Ureter (tissue), 1 donor: ENCODE measurements at places on chromosomes 1 and 21.
A peak's percentile ranks its signal among the peaks of the same experiment; 100 is the strongest.

DNA sequence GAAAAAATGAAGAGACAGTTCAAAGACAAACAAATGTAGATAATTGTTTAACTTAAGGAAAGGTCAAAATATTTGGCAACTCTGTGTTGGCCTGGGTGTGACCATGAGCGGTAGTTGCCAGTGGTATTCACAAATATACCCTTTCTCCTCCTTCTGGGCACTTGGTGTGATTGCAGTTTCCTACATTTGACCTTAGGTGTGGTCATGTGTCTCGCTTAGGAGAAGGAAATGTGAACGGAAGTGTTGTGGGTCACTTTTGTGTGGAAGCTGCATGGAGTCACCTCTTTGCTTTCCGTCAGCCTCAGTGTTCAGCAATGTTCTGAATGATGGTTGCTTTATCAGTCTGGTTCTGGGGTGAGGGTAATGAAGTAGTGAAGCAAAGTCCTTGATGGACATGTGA is 3.4 kb upstream of the PCSK9 start:
- DNase-seq, result no peak

DNA sequence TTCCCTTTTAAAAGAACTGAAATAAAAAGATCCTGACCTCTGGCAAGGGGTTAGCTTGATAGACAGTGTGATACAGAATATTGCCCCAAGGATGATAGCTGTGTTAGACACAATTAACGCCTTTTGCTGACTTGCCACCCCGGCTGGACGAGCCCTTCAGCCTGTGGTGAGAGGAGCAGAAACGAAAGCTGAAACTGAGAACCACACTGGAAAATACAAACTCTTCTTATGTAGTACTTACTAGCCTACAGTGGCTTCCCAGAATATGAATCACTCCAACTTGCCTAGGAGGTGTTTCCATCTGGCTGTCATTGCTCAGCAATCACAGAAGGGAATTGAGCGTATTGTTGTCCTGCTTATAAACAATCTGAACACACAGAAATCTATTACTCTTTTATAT is 22.9 kb downstream of the SAMSN1 start:
- no peak for DNase-seq

- no peak for DNase-seq
Measured at GRCh38 chr1:228798035-228798434, 62.8 kb downstream of the RHOU start.

- no peak for DNase-seq
Measured at GRCh38 chr1:14571810-14572767, 26.4 kb upstream of the KAZN start.

GRCh38 chr1:230661976-230662375 is 19.7 kb downstream of the COG2 start:
- no peak for DNase-seq

GRCh38 chr1:33320619-33321165 is at the start of gene A3GALT2:
TSS of gene A3GALT2 (minus strand) at chr1:33321098. CDS start at chr1:33321098, 0 bp downstream.
- no peak for DNase-seq

DNA sequence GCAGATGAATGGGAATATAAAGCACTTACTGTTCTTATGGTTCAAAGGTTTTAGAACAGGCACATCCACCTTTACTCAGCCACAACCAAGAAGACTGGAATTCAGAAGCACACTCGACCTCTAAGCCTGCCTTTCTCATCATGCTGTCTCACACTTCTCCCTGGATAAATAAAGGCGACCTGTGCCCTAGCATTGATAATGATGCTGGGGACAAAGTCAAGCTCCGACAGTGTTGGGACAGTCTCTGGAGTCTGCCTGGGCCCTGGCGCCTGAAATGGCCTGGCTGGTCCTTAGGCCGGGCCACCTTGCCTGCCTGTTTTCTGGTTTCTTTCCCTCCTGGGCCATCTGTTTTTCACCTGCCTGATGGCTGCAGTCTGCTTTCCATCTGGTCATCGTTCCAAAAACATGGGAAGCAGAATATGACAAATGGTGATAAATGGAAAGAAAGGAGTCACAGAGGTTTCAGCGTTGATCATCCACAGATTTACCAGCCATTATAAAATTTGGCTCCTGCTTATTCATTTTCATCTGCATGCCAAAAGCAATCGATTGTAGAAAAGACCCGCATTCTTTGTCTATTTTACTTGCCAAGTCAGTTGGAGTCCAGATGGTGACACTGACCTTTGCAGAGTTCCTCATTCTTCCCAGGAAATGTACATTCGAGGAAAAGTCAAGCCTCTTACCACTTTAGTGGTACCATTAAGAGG is 91.2 kb upstream of the KCNJ15 start:
- no peak for DNase-seq

- DNase-seq, result no peak
Measured at GRCh38 chr21:16218682-16219343, 489.0 kb downstream of the USP25 start.

GRCh38 chr21:40146216-40146837 is 279.1 kb downstream of the PCP4 start:
- DNase-seq, result peak; percentile 37

- DNase-seq, result no peak
Measured at GRCh38 chr1:86621286-86621685, 74.4 kb downstream of the CLCA4 start.

DNA sequence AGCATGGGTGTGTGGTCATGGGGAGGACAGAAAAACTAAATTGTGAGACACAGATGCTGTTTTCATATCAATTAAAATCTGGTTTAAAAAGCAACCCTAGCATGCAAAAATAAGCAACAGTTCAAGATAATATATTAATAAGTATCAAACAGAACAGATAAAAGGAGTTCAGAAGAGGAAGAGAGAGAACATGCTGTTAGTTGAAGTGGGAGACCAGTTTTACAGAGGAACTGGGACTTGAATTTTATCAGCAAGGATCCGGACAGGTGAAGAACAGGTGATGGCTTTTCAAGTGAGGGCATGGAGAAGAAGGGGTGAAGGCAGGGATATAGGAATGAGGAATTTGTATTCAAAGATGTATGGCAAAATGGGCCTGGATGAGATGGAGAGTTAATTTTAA is 75.9 kb downstream of the PRRX1 start:
- no peak for DNase-seq

GRCh38 chr1:43432907-43433306 is 20.8 kb downstream of the HYI start:
- no peak for DNase-seq

GRCh38 chr1:9883585-9884449 is 26.3 kb downstream of the CTNNBIP1 start:
- DNase-seq, result no peak

DNA sequence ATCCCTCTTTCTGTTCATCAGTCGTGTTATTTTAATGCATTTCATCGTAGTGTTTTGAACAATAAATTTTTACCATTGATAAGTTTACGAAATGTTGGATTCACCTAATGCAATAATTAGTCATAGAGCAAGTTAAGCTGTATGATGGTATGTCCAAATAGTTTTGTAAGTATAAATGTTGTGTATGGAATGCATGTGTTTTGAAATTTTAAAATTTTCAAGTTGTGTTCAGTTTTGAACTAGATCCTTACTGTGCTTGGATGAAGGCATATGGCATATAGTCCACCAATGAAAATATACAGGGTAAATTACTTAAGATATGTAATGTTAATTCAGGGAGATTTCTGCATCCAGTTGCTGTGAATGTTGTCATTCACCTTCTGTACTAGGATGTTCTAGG is 2.3 kb downstream of the ZMYM4 start:
- DNase-seq, result no peak

- no peak for DNase-seq
Measured at GRCh38 chr1:30589083-30589482, 134.3 kb downstream of the MATN1 start.

DNA sequence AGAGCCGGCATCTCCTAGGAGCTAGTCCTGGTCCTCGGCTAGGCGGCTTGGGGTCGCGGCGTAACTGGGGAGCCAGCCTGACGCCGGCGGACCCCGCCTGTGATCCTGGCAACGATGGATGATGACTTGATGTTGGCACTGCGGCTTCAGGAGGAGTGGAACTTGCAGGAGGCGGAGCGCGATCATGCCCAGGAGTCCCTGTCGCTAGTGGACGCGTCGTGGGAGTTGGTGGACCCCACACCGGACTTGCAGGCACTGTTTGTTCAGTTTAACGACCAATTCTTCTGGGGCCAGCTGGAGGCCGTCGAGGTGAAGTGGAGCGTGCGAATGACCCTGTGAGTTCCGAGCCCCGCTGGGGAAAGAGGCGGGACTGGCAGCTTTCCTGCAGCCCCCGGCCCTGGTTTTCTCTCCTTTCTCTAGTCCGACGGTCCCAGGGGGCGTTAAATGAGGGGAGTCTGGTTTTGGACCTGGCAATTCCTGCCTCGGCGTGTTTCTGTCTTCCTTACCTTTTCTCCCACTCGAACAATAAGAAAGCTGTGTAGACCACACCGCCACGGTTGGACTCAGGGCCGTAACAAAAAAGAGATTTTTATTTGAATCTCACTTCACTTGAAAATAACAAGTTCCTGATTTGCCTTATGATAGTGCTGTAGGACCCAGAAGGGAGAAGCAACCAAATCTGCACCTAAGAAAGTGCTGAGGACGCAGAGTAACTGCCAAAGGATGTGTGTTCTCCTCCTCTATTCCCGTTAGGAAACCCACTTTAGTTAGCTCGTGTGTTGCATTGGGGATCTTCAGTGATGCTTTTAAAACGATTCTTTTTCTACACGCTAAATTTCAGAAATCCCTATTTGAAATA is at the start of gene SPRTN:
Gene SPRTN, plus strand, starts transcription at position 24 of the 859 bp plus-strand sequence. Its CDS starts 91 bp downstream, at position 115.
- DNase-seq, result no peak

- DNase-seq, result peak; percentile 84
Measured at GRCh38 chr1:43836267-43836951, 97.2 kb upstream of the ARTN start.

- peak; percentile 82 for DNase-seq
Measured at GRCh38 chr21:38787461-38788274, 18.1 kb upstream of the ETS2 start.

DNA sequence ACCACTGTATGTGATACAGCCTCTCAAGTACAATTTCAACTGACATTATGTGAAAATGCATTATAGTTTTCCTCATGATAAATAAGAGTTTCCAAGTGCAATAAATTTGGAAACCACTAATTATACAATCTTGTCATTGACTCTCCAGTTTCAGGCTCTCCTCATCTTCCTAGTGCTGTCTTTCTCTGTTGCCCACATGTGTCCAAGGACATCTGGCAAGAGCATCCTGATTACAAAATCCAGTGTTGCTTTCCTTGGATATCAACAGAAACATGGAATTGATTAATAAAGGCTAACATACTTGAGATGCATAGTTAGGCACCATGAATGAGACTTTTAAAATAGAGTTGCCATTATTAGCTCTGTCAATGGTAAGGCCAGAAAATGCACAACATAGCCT is 15.6 kb upstream of the MAP10 start:
- DNase-seq, result no peak

DNA sequence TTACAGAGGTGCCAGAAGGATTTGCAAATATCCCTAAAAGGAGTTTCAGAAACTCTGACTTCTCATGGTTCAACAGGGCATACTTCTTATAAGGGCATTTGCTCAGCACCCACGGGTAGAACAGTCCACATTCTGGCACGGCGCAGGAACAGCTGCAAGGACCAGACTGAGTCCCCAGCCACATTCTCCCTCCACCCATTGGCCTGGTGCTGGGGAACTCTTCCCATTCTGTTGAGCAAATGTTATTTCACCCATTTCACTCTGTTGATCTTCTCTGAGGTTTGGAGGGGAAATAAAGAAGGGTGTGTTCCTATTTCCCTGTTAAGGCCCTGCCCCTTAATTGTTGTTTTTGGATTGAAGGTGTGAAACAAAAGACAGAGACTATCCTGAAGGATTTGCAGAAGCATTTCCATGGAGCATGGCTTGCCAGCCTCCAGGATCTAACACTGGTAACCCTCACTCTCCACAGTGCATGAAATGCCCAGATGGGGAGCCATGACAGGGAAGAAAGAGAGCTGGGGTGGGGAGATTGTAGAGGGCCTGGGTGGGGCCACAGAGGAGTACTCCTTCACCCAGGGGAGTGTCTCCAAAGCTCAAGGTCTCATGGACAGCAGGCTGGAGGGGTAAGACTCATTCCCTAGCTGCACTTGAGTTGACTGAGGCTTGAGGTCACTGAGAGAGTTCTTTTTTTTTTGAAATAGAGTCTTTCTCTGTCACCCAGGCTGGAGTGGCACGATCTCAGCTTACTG is 35.0 kb downstream of the INAVA start:
- no peak for DNase-seq

DNA sequence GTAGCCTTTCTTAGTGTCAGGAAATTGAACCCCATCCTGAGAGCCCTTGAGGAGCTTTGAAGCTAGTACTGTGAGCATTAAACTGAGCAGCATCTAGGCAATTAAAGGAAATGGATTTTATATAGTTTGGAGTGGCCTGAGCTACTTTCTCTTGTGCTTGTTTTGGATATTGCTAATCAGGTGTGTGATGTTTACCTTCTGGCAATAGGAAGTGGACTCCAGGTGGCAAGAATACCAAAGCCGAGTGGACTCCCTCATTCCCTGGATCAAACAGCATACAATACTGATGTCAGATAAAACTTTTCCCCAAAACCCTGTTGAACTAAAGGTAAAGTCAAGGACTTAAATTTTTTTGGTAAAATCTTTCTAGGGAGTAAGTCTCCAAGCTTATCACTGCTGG is 79.4 kb downstream of the MACF1 start:
- DNase-seq, result no peak

DNA sequence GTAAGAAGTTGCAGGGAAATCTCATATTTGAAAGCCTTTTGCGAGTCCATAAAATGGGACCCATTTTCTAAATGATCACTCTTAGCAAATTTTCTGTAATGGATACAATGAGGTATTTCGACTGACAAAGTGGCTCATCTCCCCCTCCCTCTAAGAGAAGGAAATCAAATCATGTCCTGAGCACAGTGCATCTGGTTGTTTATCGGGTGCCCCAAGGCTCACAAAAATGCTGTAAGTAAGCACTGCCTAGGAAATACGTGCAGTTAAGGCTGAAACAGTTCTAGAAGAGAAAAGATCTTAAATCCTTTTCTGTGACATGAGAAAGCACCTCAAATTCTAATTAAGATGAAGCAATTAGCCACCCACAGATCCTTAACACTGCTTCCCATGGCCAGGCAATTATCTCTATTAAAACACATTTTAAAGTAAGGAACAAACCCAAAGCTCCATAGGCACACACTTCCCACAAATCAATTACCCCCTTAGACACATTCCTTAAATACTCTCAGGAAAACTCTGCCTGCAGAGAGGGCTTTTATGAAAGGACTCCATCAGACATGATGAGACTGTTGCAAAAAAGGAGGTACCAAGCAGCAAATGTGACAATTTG is 216.3 kb downstream of the KCNH1 start:
- DNase-seq, result no peak

GRCh38 chr1:244665771-244666217 is 12.9 kb downstream of the DESI2 start:
- DNase-seq, result no peak

DNA sequence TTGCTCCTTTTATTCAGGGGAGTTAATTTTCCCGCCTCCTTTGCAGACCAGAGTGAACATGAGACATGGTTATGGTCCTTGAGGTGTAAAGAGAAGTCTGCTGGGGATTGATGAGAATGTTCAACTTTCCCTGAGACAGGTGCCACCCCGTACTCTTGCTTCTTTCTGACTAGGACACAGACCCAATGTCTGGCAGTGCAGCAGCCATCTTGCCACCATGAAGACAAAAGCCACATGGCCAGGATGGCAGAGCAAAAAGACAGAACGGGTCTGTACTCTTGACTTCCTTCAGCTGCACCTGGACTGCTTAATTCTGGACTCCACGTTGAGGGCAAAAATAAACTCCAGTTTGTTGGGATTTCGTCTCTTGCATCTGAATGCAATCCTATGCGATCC is 54.1 kb downstream of the KLHDC7A start:
- peak; percentile 20 for DNase-seq

- DNase-seq, result no peak
Measured at GRCh38 chr1:161930064-161930463, 93.6 kb downstream of the OLFML2B start.
